Activated CD8-positive, alpha-beta T cell treated with anti-CD3 and anti-CD28 coated beads, Interleukin-2, amount 10 ng/mL, durations not matched to agents 7 days and 5 days (primary cell): ENCODE measurements at places on chromosomes 5 and 9. TPM values are rescaled to one million over a fixed set of nuclear protein-coding genes. Genes with fewer than 3 reads are reported as not detected.

The ZNF366 gene
- total RNA-seq = not detected

The C9orf40 gene
- 22.9 TPM for total RNA-seq

The GABBR2 gene
- not detected for total RNA-seq

The MGAT1 gene
- total RNA-seq = 161 TPM

The EIF4EBP3 gene
- total RNA-seq = 7.4 TPM

The PTGR1 gene
- total RNA-seq = not detected

The LECT2 gene
- not detected for total RNA-seq

DNA sequence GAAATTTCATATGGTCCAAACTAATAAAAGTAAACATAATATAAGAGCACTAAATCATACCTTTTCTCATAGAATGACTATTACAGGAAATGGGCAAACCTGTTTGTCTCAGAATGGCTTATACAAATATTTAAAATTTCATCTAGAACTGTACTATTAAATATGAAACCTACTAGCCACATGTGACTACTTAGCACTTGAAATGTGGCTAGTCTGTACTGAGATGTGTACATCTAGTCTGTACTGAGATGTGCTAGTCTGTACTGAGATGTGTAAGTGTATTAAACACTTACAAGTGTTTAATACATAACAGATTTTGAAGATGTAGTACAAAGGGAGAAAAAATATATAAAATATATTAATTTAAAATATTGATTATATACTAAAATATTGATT is 22.4 kb downstream of the ABITRAM start:
- H3K4me1 ChIP-seq = no peaks in the 10 kb centered on the region
- no peak for DNase-seq
- no peak overlapping the region for H3K4me3 ChIP-seq
- no peaks in the 10 kb centered on the region for H3K36me3 ChIP-seq
- no peak overlapping the region for H3K27ac ChIP-seq

DNA sequence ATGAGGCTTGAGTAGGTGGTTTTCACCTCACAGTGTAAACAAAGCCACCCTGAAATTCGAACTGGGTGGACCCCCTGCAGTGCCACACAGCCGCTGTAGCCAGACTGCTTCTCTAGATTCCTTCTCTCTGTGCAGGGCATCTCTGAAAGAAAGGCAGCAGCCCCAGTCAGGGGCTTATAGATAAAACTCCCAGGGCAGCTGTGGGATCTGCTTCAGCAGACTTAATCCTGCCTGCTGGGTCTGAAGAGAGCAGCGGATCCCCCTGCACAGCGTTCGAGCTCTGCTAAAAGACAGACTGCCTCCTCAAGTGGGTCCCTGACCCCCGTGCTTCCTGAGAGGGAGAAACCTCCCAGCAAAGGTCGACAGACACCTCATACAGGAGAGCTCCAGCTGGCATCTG is 71.4 kb downstream of the CARTPT start:
- H3K36me3 ChIP-seq = no peaks in the 10 kb centered on the region
- no peaks in the 10 kb centered on the region for H3K4me1 ChIP-seq
- no peak for DNase-seq
- no peak overlapping the region for H3K27ac ChIP-seq
- H3K27me3 ChIP-seq = peaks cover 6% of the 10 kb centered on the region

GRCh38 chr5:77208507-77209163 is 1.8 kb upstream of the PDE8B start:
- no peak overlapping the region for H3K27ac ChIP-seq
- peaks cover 12% of the 10 kb centered on the region for H3K4me1 ChIP-seq
- no peak overlapping the region for H3K4me3 ChIP-seq
- H3K36me3 ChIP-seq = peaks cover 4% of the 10 kb centered on the region

DNA sequence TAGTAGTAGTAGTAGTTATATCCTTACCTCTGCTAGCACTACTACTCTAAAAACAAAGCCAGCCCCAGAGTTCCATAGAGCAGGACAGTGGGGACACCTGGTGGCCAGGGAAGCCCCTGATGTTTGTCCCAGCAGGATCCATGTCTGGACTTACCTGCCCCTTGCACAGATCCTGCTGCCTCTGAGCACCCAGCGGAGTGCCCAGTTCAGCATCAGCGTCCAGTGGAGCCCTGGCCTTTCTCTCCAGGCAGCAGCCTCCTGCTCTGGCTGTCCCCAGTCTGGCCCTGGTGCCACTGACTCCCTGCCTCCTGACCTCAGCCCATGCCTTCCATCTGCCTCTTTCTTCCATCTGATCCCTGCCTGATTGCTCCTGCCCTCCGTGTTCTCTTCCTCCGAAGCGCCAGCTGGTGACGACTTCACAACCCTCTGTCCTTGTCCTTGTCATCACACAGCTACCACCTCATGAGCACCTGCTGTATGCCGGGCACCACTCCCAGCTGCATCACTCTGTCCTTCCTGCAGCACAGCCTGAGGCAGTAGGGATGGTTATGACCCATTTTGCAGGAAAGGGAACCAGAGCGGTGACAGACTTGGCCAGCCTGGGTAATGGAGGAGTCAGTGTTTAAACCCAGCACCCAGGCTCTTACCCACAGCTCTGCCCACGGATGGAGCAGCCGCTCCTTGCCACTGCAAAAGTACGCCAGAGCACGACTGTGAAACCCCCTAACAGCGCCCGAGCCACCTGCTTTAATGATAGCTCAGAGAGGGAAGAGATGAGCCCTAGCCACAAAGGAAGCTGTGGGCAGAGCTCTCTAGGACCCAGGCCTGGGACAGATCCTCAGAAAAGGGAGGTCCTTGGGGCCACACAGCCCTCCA is 11.5 kb downstream of the SARDH start:
- H3K27me3 ChIP-seq = peaks cover 11% of the 10 kb centered on the region
- H3K4me1 ChIP-seq = peaks cover 9% of the 10 kb centered on the region
- H3K4me3 ChIP-seq = no peak overlapping the region

DNA sequence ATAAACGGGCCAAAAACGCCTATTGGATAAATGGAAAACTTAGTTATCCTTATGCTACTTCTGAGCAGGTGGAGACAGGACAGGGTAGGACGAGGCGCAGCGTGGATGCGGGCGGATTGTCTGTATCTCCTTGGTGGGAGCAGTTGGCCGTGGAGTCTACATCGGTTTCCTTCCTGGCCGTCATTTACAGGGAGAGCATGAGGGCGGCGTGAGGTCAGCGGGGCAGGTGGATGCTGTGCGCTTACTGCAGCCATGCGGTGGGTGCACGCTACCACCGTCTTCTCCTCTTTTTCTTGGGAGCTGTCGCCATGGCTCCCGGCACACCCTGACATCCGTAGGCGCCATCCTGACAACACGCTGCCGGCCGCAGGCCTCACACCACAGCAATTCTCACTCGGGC is 121.3 kb downstream of the ADAMTS2 start:
- H3K27ac ChIP-seq = no peak overlapping the region
- H3K27me3 ChIP-seq = no peaks in the 10 kb centered on the region
- DNase-seq = no peak

DNA sequence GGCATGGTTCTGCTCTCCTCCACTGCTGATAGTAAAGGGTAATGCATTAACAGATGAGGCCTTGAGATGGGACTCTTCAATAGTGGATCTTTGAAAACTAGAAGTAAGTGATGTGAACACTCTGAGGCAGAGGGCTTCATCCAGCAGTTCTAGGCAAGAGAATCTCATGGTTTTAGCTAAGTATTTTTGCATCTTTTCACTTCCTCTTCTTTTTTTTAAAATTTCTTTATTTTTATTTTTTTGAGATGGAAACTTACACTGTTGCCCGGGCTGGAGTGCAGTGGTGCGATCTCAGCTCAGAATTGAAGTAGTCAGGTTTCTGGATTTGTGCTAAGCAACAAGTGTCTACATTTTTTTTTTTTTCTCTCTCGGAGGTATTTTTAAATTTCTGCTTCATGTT is 101.9 kb downstream of the MTRR start:
- no peak overlapping the region for H3K4me3 ChIP-seq
- H3K36me3 ChIP-seq = no peaks in the 10 kb centered on the region
- H3K27me3 ChIP-seq = peaks cover 2% of the 10 kb centered on the region
- H3K4me1 ChIP-seq = no peaks in the 10 kb centered on the region

- no peak for DNase-seq
- H3K27ac ChIP-seq = no peak overlapping the region
- H3K4me1 ChIP-seq = peaks cover 6% of the 10 kb centered on the region
- H3K27me3 ChIP-seq = peaks cover 31% of the 10 kb centered on the region
These were observed 11.9 kb upstream of the GALNT10 start for GRCh38 chr5:154178661-154179060.

- no peak overlapping the region for H3K4me3 ChIP-seq
- H3K4me1 ChIP-seq = peaks cover 37% of the 10 kb centered on the region
- no peak overlapping the region for H3K27ac ChIP-seq
These were observed 4.7 kb downstream of the ATP6V0E1 start for GRCh38 chr5:172988276-172988675.

GRCh38 chr9:7075154-7075553 is 317.4 kb downstream of the KDM4C start:
- no peak overlapping the region for H3K27ac ChIP-seq
- no peak for DNase-seq
- no peaks in the 10 kb centered on the region for H3K27me3 ChIP-seq
- peaks cover 35% of the 10 kb centered on the region for H3K36me3 ChIP-seq
- no peak overlapping the region for H3K4me3 ChIP-seq

GRCh38 chr9:128634651-128635262 is 21.9 kb downstream of the DYNC2I2 start:
- H3K27me3 ChIP-seq = no peaks in the 10 kb centered on the region
- H3K36me3 ChIP-seq = peaks cover 34% of the 10 kb centered on the region
- no peak for DNase-seq
- H3K4me1 ChIP-seq = peaks cover 2% of the 10 kb centered on the region
- no peak overlapping the region for H3K4me3 ChIP-seq
- no peak overlapping the region for H3K27ac ChIP-seq

- H3K27me3 ChIP-seq = no peaks in the 10 kb centered on the region
- H3K4me3 ChIP-seq = peak overlapping the region; percentile 99
- peak overlapping the region; percentile 97 for H3K27ac ChIP-seq
- H3K4me1 ChIP-seq = peaks cover 29% of the 10 kb centered on the region
These were observed 439 bp upstream of the DDX46 start for GRCh38 chr5:134758176-134758503.

- H3K4me3 ChIP-seq = no peak overlapping the region
- no peak for DNase-seq
- H3K27me3 ChIP-seq = peaks cover 59% of the 10 kb centered on the region
These were observed 1.1 kb upstream of the ARHGEF28 start for GRCh38 chr5:73624888-73625287.

- H3K27ac ChIP-seq = no peak overlapping the region
- peaks cover 3% of the 10 kb centered on the region for H3K27me3 ChIP-seq
These were observed 218.8 kb upstream of the ADAMTSL1 start for GRCh38 chr9:18255158-18255629.

- no peak overlapping the region for H3K4me3 ChIP-seq
- no peaks in the 10 kb centered on the region for H3K27me3 ChIP-seq
- peaks cover 5% of the 10 kb centered on the region for H3K4me1 ChIP-seq
- DNase-seq = peak; percentile 63
- H3K36me3 ChIP-seq = no peaks in the 10 kb centered on the region
- no peak overlapping the region for H3K27ac ChIP-seq
These were observed 227.6 kb upstream of the DMRT1 start for GRCh38 chr9:613771-614347.

DNA sequence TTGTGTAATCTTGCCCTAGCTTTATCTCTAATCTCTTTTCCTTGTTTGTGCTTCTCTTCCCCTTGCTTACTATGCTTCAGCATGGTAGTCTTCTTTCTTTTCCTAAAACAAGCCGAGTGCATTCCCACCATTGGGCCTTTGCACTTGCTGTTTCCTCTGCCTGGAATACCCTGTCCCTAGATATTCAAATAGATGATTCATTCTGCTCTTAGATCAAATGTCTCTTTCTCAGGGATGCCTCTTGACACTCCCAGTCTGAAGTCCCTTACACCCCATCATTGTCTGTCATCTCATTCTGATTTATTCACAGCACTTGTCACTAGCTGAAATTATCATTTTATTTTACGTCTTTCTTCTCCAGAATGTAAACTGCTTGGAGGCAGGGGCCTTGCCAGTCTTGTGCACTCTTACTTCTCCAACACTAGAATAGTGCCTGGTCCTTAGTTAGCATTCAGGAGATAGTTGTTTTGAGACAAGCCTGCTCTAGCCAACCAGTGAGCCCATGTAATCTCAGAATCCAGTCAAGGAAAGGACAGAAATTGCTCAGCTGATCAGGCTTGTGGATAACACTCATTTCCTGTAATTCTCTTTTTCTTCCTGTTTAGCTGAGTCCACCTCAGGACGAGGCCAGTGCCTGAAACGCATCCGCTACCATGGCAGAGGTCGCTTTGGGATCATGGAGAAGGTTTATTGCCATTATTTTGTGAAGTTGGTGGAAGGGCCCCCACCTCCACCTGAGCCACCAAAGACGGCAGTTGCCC is 25.4 kb downstream of the MRPL22 start:
- no peak for DNase-seq
- H3K4me1 ChIP-seq = peaks cover 8% of the 10 kb centered on the region
- peaks cover 23% of the 10 kb centered on the region for H3K36me3 ChIP-seq
- H3K27me3 ChIP-seq = no peaks in the 10 kb centered on the region
- peak overlapping the region; percentile 44 for H3K27ac ChIP-seq
- H3K4me3 ChIP-seq = no peak overlapping the region

- H3K36me3 ChIP-seq = no peaks in the 10 kb centered on the region
- H3K4me3 ChIP-seq = no peak overlapping the region
- H3K4me1 ChIP-seq = no peaks in the 10 kb centered on the region
- no peak overlapping the region for H3K27ac ChIP-seq
- no peaks in the 10 kb centered on the region for H3K27me3 ChIP-seq
These were observed 45.3 kb downstream of the SYK start for GRCh38 chr9:90846770-90847419.

GRCh38 chr9:72312386-72312987 is 52.5 kb downstream of the ZFAND5 start:
- no peaks in the 10 kb centered on the region for H3K36me3 ChIP-seq
- no peak overlapping the region for H3K27ac ChIP-seq
- no peaks in the 10 kb centered on the region for H3K4me1 ChIP-seq
- H3K27me3 ChIP-seq = peaks cover 3% of the 10 kb centered on the region
- no peak for DNase-seq

DNA sequence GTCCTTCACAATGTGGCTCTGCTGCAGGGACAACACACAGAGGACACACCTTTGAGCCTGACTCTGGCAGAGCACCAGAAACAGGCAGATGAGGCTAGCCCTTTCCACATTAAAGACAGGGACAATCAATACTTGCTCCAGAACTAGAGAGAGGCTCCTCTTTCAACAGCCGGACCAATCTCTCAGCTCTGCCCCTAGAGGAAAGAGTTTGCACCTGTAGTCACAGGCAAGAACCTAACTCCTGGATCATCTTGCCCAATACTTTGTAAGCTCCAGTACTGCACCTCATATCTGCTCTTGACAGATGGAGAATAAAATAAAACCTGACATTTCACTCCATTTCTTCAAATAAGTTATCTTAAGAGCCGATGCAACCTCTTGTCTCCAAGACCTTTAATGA is 52.1 kb downstream of the EPB41L4A start:
- DNase-seq = no peak
- H3K4me1 ChIP-seq = no peaks in the 10 kb centered on the region
- no peak overlapping the region for H3K27ac ChIP-seq
- H3K36me3 ChIP-seq = no peaks in the 10 kb centered on the region
